ENCODE measurements at places on chromosomes 7 and 10.

GRCh38 chr10:30368065-30368718 is 19.1 kb upstream of the MTPAP start:
- no peaks in the 10 kb centered on the region for H3K4me1 ChIP-seq
- DNase-seq = no peak
- H3K4me3 ChIP-seq = no peak overlapping the region
- H3K27me3 ChIP-seq = no peaks in the 10 kb centered on the region
- H3K36me3 ChIP-seq = no peaks in the 10 kb centered on the region

DNA sequence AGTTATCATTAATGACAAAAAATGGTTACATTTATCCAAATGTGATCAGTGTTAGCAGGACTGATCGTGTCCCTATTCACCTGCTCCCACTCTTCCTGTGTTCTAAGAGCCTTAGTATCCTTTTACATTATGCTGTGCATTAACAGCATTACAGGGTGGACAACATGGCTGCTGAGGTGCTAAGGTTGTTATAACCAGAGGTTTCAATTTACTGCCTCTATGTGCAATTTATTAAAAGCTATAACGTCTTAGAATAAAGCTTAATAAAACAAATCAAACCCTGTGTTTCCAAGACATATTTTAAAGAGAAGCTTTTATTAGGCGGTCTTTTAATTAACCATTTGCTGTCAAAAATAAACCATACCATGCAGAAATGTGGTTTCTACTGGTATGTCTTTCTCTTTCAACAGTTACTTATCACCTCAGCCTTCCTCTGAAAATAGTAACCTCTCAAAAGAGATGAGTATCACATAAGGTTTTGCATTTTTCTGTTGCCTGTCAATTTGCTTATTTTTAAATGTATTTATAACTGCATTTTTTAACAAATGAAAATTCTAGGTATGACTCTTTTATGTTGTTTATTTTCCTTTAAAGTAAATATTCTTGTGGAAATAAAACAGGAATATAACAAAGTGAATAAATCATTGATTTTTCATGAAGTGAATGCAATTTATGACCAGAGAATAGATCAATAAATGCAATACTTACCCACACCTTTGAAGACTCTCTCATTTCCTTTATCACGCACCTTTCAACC is 849.8 kb upstream of the SORCS1 start:
- no peak overlapping the region for H3K4me3 ChIP-seq
- H3K4me1 ChIP-seq = peaks cover 10% of the 10 kb centered on the region
- H3K27ac ChIP-seq = no peak overlapping the region

GRCh38 chr7:94274828-94275227 is 119.9 kb upstream of the COL1A2 start:
- peaks cover 20% of the 10 kb centered on the region for H3K4me1 ChIP-seq
- no peak overlapping the region for H3K4me3 ChIP-seq
- H3K27me3 ChIP-seq = no peaks in the 10 kb centered on the region
- no peak overlapping the region for H3K27ac ChIP-seq
- no peaks in the 10 kb centered on the region for H3K36me3 ChIP-seq
- no peak for DNase-seq

DNA sequence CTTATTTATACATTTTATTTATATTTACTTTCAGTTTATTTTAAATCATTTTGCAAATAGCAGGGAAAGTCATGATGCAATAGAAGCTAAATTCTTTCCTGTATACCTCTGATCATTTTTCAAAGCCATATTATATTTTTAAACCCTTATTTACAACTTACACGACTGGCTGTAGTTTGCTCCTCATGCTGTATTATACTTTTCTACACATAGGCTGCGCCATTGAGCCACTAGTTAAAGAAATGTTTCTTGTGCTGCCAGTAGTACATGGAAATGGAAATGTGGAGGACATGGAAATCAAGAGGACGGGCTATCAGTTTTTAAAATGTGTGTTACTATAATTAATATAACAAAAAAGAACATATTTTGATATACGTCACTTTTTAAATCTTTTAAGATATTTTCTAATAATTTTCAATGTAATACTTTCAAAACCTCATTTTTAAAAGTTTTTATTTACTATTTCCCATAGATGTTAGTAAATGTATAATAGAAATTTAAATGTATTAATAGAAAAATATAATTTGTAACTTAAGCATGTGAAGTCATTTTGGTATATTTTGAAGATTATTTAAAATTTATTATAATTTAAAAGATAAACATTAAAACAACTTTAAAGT is 118.5 kb downstream of the VTI1A start:
- DNase-seq = peak; percentile 86
- H3K27ac ChIP-seq = no peak overlapping the region
- H3K27me3 ChIP-seq = no peaks in the 10 kb centered on the region
- H3K4me1 ChIP-seq = peaks cover 3% of the 10 kb centered on the region
- no peaks in the 10 kb centered on the region for H3K36me3 ChIP-seq

GRCh38 chr10:82068501-82068900 is 193.5 kb downstream of the NRG3 start:
- DNase-seq = no peak
- H3K36me3 ChIP-seq = no peaks in the 10 kb centered on the region
- no peaks in the 10 kb centered on the region for H3K27me3 ChIP-seq
- H3K4me3 ChIP-seq = no peak overlapping the region
- no peak overlapping the region for H3K27ac ChIP-seq
- no peaks in the 10 kb centered on the region for H3K4me1 ChIP-seq

DNA sequence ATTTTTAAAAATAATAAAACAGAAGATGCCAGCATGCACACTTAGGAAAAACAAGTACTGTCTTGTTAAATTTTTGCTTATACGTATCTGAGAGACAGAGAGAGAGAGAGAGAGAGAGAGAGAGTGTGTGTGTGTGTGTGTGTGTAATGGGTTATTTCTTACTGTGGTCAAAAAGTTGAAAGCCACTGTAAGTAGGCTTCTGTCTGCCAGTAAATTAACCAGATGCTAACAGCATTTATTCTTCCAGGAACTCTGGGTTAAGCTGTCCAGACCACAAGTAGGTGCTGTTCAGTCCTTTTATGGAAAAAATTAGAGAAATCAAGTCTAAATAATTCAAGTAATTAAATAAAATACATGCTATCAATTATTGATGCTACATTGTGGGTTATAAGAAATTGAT is 39.7 kb downstream of the RNF32 start:
- DNase-seq = peak; percentile 6
- H3K36me3 ChIP-seq = peaks cover 27% of the 10 kb centered on the region
- H3K4me3 ChIP-seq = no peak overlapping the region
- no peak overlapping the region for H3K27ac ChIP-seq
- no peaks in the 10 kb centered on the region for H3K4me1 ChIP-seq

DNA sequence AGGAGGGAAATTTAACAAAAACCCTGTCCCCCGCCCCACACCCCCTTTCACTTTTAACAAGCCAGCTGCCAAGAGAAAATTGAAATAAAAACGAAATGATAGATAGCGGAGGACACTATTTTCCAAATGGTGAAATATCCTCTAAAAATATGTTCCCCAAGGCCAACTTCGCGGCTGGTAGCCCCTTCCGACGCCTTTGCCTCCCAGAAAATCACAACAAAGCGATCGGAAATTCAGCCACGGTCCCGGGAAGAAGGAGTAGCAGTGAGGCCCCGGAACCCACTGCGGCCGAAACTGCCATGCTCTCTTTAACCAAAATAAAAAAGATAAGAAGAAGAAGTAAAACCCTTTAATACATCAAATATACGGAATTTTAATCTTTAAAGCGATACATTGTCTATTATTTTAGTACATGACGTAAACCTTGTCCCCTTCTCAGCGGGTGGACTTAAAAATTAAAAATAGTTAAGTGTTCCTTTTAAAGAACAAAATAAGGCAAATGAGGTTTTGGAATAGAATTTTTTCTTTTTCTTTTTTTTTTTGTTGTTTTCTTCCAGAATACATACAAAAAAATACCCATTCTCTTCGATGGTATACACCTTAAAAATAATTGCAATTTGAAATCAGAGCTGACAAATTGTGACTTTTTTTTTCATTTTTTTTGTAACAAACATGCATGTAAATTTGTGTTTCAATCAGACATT is 3.9 kb downstream of the ZNF503 start:
- peaks cover 61% of the 10 kb centered on the region for H3K27me3 ChIP-seq
- peak overlapping the region; percentile 96 for H3K27ac ChIP-seq
- peaks cover 6% of the 10 kb centered on the region for H3K36me3 ChIP-seq
- DNase-seq = peak; percentile 20

DNA sequence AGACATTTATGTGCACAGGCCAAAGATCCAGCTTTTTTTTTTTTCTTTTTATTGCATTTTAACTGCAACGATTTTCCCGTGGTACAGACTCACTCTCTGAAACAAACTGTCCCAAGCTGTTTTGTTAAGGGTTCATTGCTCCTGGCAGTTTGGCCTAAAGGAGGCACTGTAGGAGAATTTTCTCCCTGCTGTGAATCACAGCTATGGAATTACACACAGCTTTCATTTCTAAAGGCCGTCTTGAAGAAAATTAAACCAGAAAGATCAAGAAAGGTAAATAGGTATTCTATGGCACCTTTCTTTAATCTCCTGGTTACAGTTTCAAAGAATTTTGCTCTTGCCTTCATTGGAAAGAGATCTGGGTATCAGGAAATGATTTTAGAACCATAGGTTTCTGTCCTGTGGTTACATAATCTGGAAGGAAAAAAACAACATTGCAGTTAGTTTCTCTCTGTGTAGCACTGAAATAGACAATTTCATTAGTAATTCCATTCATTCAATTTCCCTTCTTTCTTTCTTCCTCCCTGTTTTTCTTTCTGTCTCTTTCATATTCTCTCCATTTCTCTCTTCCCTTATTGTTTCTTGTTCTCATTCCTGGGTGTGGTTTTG is 51.2 kb downstream of the PDK4 start:
- peak; percentile 40 for DNase-seq
- peaks cover 4% of the 10 kb centered on the region for H3K27me3 ChIP-seq
- H3K4me3 ChIP-seq = no peak overlapping the region
- no peaks in the 10 kb centered on the region for H3K36me3 ChIP-seq
- H3K4me1 ChIP-seq = no peaks in the 10 kb centered on the region

GRCh38 chr10:112985690-112986543 is 35.9 kb downstream of the TCF7L2 start:
- peak overlapping the region; percentile 55 for H3K27ac ChIP-seq
- H3K27me3 ChIP-seq = no peaks in the 10 kb centered on the region
- peak; percentile 68 for DNase-seq
- H3K4me3 ChIP-seq = no peak overlapping the region

DNA sequence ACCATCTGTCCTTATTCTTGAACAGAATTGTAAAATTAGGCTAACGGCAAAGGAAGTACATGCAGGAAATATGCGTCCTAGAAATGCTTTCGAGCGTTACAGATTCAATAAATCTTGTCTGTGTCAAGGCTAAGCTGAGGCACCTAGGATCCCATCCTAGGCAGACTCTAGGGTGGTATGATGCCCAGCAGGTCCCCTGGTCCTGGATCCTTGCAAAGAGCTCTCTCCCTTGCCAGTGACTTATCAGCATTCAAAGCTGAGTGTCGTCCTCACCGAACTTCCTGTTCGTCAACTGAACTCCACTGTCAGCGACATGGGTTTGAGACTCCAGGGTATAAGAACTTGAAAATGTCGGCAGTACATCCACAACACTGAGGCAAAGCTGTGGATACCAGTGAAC is 61.5 kb downstream of the AKR1E2 start:
- no peaks in the 10 kb centered on the region for H3K36me3 ChIP-seq
- no peaks in the 10 kb centered on the region for H3K27me3 ChIP-seq
- no peak for DNase-seq
- H3K27ac ChIP-seq = no peak overlapping the region
- no peak overlapping the region for H3K4me3 ChIP-seq

- no peaks in the 10 kb centered on the region for H3K27me3 ChIP-seq
- H3K27ac ChIP-seq = no peak overlapping the region
- H3K4me3 ChIP-seq = no peak overlapping the region
- DNase-seq = no peak
Observed at GRCh38 chr7:77655836-77656455, 40.3 kb upstream of the RSBN1L start.

- DNase-seq = no peak
- H3K4me1 ChIP-seq = no peaks in the 10 kb centered on the region
- H3K27ac ChIP-seq = no peak overlapping the region
- H3K36me3 ChIP-seq = no peaks in the 10 kb centered on the region
- H3K27me3 ChIP-seq = no peaks in the 10 kb centered on the region
Observed at GRCh38 chr10:98488669-98489430, 42.1 kb upstream of the HPS1 start.

- no peak overlapping the region for H3K27ac ChIP-seq
- no peak overlapping the region for H3K4me3 ChIP-seq
- no peaks in the 10 kb centered on the region for H3K4me1 ChIP-seq
- DNase-seq = no peak
Observed at GRCh38 chr7:72039460-72039859, 372.7 kb downstream of the CALN1 start.

- H3K27ac ChIP-seq = no peak overlapping the region
- no peak overlapping the region for H3K4me3 ChIP-seq
- no peaks in the 10 kb centered on the region for H3K36me3 ChIP-seq
- no peaks in the 10 kb centered on the region for H3K27me3 ChIP-seq
- peaks cover 18% of the 10 kb centered on the region for H3K4me1 ChIP-seq
- peak; percentile 94 for DNase-seq
Observed at GRCh38 chr7:29285444-29285793, 90.8 kb downstream of the CHN2 start.

DNA sequence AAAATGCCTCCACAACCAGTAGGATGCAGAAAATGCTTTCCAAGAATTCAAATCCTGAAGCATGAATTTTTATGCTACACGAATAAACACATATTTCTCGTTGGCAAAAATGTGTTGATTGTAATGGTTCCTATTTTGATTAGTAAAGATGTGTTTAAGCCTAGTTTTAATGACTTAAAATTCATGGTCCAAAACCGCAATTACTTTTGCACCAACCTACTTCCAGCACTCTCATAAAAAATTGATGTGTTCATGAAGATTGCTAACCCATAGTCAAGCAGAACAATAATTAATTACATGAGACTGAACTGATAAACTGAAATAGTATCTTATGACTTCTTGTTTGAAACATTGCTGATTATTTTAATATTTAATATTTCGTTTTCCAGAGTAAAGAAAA is 828.8 kb downstream of the CCSER2 start:
- no peak overlapping the region for H3K4me3 ChIP-seq
- H3K27me3 ChIP-seq = no peaks in the 10 kb centered on the region
- DNase-seq = no peak

GRCh38 chr10:17033529-17034260 is 95.9 kb downstream of the CUBN start:
- H3K36me3 ChIP-seq = no peaks in the 10 kb centered on the region
- H3K27ac ChIP-seq = no peak overlapping the region
- H3K27me3 ChIP-seq = no peaks in the 10 kb centered on the region

GRCh38 chr7:138499340-138499739 is 39.3 kb downstream of the TRIM24 start:
- peak overlapping the region; percentile 74 for H3K27ac ChIP-seq
- no peaks in the 10 kb centered on the region for H3K36me3 ChIP-seq
- DNase-seq = no peak
- no peak overlapping the region for H3K4me3 ChIP-seq
- H3K4me1 ChIP-seq = no peaks in the 10 kb centered on the region
- H3K27me3 ChIP-seq = no peaks in the 10 kb centered on the region

DNA sequence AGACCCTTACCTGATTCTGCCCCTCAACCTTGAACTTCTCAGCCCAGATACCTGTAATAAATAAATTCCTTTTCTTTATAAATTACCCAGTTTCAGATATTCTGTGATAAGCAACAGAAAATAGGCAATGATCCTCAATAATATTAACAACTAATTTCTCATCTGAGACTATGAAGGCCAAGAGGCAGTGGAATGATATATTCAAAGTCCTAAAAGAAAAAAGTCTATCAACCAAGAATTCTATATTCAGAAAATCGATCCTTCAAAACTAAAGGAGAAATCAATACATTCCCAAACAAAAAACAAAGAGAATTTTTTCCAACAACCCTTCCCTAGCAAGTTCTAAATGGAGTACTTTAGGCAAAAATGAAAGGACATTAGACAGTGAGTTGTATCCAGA is 279.6 kb downstream of the PTPRN2 start:
- H3K4me1 ChIP-seq = no peaks in the 10 kb centered on the region
- no peaks in the 10 kb centered on the region for H3K27me3 ChIP-seq
- no peak overlapping the region for H3K4me3 ChIP-seq
- no peak overlapping the region for H3K27ac ChIP-seq
- H3K36me3 ChIP-seq = no peaks in the 10 kb centered on the region
- no peak for DNase-seq

Data from cardiac muscle cell (in vitro differentiated cells and primary cell).